Liver (tissue), 10 donors: ENCODE measurements at places on chromosomes 7 and 10. TPM values are rescaled to one million over a fixed set of nuclear protein-coding genes. Genes with fewer than 3 reads are reported as not detected.

GRCh38 chr10:125419831-125420230, 259.5 kb upstream of the CTBP2 start:
- H3K4me3 ChIP-seq: no peak overlapping the region
- H3K27me3 ChIP-seq: no peaks in the 10 kb centered on the region
- no peak for DNase-seq
- H3K27ac ChIP-seq: no peak overlapping the region

DNA sequence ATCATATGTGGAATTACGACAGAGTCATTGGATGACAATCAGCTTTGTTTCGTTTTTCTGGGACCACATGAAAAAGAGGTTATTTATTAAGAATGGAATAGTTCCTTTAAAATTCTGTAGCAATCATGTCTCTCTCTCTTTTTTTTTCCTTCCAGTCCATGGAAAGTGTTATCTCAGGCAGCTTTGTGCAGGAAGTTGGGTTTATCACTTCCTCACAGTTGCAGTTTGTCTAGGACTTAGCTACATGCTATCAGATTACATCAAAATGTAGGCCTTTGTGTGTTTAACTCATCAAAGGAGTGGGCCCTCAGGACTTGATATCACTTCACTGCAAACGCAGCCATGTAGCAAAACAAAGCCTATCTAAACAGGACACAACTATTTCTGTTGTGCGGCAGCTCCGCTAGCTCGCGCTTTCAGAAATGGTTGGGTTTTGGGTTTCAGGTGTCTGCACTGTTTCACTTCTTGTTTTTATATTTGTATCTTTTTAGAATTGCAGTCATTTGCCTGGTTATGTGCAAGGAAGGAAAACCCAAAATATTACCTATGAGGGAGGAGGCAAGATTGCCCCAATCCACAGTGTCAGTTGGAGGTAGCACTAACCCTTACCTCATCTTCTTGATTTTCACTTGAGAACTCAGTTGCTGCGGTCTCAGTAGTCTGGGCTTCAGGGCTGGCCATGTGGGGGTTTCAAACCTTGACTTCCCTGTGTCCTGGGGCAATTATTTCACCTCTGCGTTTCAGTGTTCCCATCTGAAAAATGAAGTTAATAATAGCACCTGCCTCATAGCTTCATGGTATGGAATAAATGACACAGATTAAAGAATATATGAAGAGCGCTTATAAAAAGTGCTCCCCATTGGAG, 66.7 kb downstream of the HHEX start:
- no peak overlapping the region for H3K4me3 ChIP-seq

DNA sequence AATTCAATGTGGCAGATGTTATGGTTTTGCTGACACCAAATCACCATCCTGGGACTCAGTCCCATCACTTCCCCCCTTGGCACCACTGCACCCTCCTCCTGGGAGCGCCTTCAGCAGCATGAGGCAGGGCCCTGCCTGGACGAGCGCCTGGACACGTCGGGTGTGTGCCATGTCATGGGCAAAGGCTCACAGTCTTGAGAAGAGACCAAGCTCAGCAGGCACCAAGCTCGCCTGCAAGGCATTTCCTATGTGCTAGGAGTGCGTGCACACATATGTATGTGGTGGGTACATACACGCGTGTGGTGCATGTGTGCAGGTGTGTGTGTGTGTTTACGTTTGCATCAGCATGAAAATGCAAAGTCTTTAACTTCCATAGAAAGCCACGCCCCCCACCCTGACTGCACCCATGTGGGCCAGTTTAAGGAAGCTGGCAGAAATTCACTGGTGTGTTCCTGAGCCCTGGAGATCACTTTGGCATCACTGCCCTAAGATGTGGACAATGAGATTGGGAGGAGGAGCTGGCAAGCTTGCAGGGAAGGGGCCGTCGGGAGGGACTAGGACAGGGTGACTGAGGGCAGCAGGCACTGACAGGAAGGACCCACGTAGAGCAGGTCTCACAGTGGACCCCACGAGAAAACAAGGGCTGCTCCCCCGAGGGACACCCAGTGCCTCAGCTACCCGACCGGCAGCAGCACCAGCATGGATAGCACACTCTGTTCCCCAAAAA, 169.9 kb upstream of the PPP2R2D start:
- no peak overlapping the region for H3K27ac ChIP-seq
- H3K4me1 ChIP-seq: peaks cover 2% of the 10 kb centered on the region
- no peak overlapping the region for H3K4me3 ChIP-seq

GRCh38 chr7:12028508-12028907, 182.6 kb upstream of the TMEM106B start:
- no peaks in the 10 kb centered on the region for H3K36me3 ChIP-seq
- H3K27ac ChIP-seq: no peak overlapping the region
- no peak for DNase-seq
- no peak overlapping the region for H3K4me3 ChIP-seq
- H3K4me1 ChIP-seq: no peaks in the 10 kb centered on the region
- H3K27me3 ChIP-seq: no peaks in the 10 kb centered on the region

DNA sequence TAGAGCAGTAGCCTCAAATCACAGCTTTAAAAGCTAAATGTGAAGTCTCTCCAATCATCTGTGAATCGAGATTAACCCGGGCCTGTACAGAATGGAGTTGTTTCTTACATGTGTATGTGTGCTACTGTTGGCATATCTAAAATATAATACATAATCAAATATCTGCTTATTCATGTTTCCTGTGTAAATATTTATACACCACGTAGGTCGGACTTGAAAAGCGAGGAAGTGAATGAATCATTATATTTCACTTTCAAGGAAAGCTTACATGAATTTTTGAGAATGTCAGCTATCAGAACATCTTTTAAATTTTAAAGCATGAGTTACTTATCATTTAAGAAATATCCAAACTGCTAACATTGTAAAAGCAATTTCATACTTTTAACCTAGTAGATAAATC, 233.3 kb downstream of the SLC25A13 start:
- H3K36me3 ChIP-seq: no peaks in the 10 kb centered on the region
- no peaks in the 10 kb centered on the region for H3K27me3 ChIP-seq
- H3K4me3 ChIP-seq: no peak overlapping the region
- DNase-seq: no peak
- H3K4me1 ChIP-seq: no peaks in the 10 kb centered on the region

The CNNM1 gene
- total RNA-seq: 0.05 TPM

- no peak for DNase-seq
- H3K36me3 ChIP-seq: no peaks in the 10 kb centered on the region
- H3K4me1 ChIP-seq: no peaks in the 10 kb centered on the region
- H3K27ac ChIP-seq: no peak overlapping the region
- H3K4me3 ChIP-seq: no peak overlapping the region
These were observed 187.6 kb downstream of the RNF133 start for GRCh38 chr7:122511268-122511667.

DNA sequence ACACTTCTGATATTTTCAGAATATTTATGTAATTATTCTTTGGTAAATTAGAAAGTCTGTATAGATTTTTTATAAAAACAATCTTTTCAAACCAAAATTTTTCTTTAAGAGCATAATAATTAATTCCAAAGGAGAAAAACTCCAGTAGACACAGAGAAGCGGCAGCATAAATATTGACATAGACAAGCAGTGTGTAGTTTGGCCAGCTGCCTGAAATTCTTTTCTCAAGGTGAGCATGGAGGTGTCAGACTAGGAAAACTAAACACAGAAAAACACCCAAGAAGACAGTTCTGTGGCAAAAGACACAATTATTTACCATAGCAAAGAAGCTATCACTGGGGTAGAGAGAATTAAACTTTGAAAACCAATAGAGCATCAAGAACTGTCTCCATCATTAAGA, 82.4 kb downstream of the KLF6 start:
- H3K36me3 ChIP-seq: no peaks in the 10 kb centered on the region
- peaks cover 5% of the 10 kb centered on the region for H3K4me1 ChIP-seq
- no peaks in the 10 kb centered on the region for H3K27me3 ChIP-seq
- no peak overlapping the region for H3K27ac ChIP-seq

DNA sequence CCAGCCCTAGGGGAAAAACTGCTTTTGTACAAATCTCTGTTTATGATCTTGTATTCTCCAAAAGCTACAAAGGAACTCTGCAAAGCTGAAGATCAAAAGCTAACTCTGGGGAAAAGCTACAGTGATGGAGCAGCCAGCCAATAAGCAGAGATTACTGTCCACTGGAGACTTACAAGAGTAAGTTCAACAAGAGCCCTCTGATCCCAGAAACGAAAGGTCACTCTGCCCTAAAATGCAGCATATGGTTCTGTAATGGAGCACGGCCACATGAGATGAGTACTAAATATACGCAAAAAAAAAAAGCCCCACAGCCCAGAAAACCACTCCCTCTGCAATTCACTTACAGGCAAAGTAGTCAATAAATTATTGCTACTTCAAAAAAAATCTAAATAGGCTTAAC, 60.1 kb downstream of the ERCC6 start:
- H3K36me3 ChIP-seq: peaks cover 34% of the 10 kb centered on the region
- DNase-seq: no peak
- H3K4me1 ChIP-seq: no peaks in the 10 kb centered on the region
- no peak overlapping the region for H3K27ac ChIP-seq

GRCh38 chr10:115063701-115064658, 29.2 kb upstream of the ATRNL1 start:
- H3K4me3 ChIP-seq: no peak overlapping the region
- no peaks in the 10 kb centered on the region for H3K27me3 ChIP-seq
- H3K4me1 ChIP-seq: no peaks in the 10 kb centered on the region
- no peaks in the 10 kb centered on the region for H3K36me3 ChIP-seq
- no peak for DNase-seq

The TMEM213 gene
- total RNA-seq: not detected

The ZNF92 gene
- 6.5 TPM for total RNA-seq

GRCh38 chr10:118832241-118832651, 77.5 kb upstream of the CACUL1 start:
- no peak for DNase-seq
- H3K27ac ChIP-seq: no peak overlapping the region
- H3K27me3 ChIP-seq: no peaks in the 10 kb centered on the region
- no peaks in the 10 kb centered on the region for H3K4me1 ChIP-seq
- no peaks in the 10 kb centered on the region for H3K36me3 ChIP-seq

- H3K36me3 ChIP-seq: no peaks in the 10 kb centered on the region
- H3K27ac ChIP-seq: no peak overlapping the region
- DNase-seq: no peak
These were observed 28.9 kb downstream of the MGAM start for GRCh38 chr7:142024547-142024946.

GRCh38 chr10:20662742-20663141, 234.4 kb downstream of the NEBL start:
- peaks cover 3% of the 10 kb centered on the region for H3K27me3 ChIP-seq
- DNase-seq: no peak
- H3K27ac ChIP-seq: no peak overlapping the region

The LRRN3 gene
- total RNA-seq: 0.25 TPM

The ASB4 gene
- total RNA-seq: 0.50 TPM
